ENCODE measurements at places on chromosomes 2 and 18. TPM values are rescaled to one million over a fixed set of nuclear protein-coding genes. Genes with fewer than 3 reads are reported as not detected.

Gene C1GALT1C1L
- total RNA-seq = not detected

Gene CXCR1
- not detected for total RNA-seq

Gene NAT8
- total RNA-seq = not detected

Gene CENPA
- 0.39 TPM for total RNA-seq

Gene AFTPH
- total RNA-seq = 25.9 TPM

Gene INHBB
- not detected for total RNA-seq

Gene LYPD1
- not detected for total RNA-seq

Gene GTF2A1L
- total RNA-seq = not detected

Gene CLEC4F
- total RNA-seq = not detected

Gene FLACC1
- 2.4 TPM for total RNA-seq

All from CD8-positive, alpha-beta T cell (primary cell).